Ascending aorta (tissue), 2 donors: ENCODE measurements at places on chromosomes 6 and 20. TPM values are rescaled to one million over a fixed set of nuclear protein-coding genes. Genes with fewer than 3 reads are reported as not detected.

GRCh38 chr6:128206610-128207426, 306.0 kb upstream of the THEMIS start:
- no peak overlapping the region for H3K27ac ChIP-seq
- H3K4me1 ChIP-seq: no peaks in the 10 kb centered on the region
- H3K4me3 ChIP-seq: no peak overlapping the region
- no peaks in the 10 kb centered on the region for H3K27me3 ChIP-seq

LY6G5C gene
- total RNA-seq: 0.96 TPM

DNA sequence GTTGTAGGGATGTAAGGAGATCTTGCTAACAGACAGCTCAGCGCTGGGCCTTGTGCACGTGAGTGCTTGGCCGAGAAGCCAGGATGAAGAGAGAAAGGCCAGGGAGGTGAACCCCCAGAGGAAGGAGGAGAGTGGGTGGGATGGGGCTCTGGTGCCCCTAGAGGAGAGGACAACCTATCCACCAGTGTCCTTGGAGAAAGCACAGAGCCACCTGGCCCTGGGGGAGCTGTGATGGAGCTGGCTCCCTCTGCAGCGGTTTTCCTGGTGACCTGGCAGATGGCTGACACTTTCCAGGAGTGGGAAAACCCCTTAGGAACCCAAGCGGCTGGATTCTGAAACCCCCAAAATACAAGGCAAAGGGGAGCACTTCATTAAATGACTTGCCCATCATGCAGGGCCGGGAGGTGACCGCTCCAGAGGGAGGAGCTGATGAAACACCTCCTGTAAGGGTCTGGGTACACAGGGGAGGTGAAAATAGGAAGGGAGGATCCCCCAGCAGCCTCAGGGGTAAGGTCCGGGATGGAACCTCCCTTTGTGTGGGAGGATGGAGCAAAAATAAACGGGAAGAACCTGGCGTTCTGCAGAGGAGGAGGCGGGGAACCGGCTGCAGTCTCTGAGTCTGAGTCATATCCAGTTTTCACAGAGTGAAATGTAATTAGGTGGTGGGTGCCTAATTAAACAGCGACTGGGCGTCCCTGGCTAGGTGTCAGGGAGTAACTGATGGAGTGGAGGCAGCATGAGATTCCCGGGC, 80.4 kb downstream of the SULF2 start:
- DNase-seq: no peak
- H3K4me3 ChIP-seq: no peak overlapping the region
- no peak overlapping the region for H3K27ac ChIP-seq
- peaks cover 8% of the 10 kb centered on the region for H3K36me3 ChIP-seq

- no peaks in the 10 kb centered on the region for H3K4me1 ChIP-seq
- no peak overlapping the region for H3K4me3 ChIP-seq
- H3K36me3 ChIP-seq: no peaks in the 10 kb centered on the region
- H3K27ac ChIP-seq: no peak overlapping the region
Measured at GRCh38 chr6:136404007-136404406, 114.4 kb upstream of the BCLAF1 start.

DNA sequence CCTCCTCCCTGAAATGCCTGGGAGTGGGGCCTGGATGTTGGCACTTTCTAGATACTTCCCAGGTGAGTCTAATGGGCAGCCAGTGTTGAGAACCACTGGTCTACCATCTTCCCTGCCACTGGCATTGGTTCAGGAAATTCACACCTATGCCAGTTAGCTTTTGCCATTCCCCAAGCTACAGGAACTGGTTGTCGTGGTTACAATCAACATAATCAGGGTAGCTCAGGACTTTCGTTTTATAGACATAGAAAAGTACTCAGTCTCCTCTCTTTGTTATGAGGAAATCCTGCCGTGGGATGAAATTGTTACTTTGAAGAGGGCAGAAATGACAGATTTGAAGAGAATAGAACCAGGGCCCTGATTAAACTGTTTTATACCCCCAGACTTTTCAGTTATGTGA, 127.9 kb upstream of the FOXO3 start:
- no peak for DNase-seq
- H3K27ac ChIP-seq: no peak overlapping the region
- no peaks in the 10 kb centered on the region for H3K4me1 ChIP-seq
- no peaks in the 10 kb centered on the region for H3K27me3 ChIP-seq
- no peaks in the 10 kb centered on the region for H3K36me3 ChIP-seq

GRCh38 chr6:133740816-133741215, 148.1 kb upstream of the TCF21 start:
- H3K4me3 ChIP-seq: no peak overlapping the region
- DNase-seq: no peak
- H3K27ac ChIP-seq: no peak overlapping the region

DNA sequence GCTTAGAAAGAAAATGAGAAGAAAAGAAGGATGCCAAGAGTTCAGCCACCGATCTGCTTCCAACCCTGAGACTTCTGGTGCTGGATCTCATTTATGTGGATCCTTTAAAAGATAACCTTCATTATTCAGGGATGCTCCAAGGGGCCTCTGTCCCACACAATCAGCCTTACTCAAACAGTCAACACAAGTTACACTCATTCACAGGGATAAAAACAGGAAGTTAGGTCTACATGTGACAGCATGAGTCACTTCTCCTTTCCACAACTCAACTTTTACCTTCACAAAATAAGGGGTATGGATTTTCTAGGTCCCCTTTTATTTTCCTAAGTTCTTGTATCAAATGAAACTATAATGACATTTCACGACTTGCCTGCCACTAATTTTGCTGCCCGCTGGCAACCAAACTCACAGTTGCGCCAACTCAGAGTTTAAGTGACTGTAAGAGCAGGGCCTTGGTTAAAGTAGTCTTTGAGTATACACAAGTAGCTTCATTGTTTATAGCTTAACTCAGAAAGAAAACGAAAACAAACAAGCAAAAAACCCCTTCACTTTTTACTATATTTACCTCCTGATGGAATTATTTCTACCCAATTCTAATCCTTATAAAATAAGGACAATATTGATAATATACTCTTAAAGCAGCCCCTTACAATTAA, 278.8 kb upstream of the RUNX2 start:
- H3K4me1 ChIP-seq: no peaks in the 10 kb centered on the region
- no peak for DNase-seq
- H3K4me3 ChIP-seq: no peak overlapping the region
- no peaks in the 10 kb centered on the region for H3K36me3 ChIP-seq

DNA sequence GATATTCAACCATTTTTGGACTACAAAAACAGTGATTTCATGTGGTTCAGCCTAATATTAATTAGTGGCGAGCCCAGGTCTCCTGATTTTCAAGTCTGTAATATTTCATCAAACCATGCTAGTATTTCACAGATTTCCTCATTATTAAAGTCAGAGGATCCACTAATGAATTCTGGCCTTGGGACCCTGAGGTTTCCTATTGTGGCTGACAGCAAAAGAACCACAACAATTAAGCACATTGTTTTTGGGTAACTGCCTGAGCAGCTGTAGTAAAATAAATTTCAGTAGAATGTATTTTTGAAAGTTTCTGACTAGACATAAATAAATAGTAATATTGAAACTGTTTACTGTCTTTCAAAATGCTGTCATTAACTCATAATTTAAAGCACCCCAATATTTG, 630.7 kb upstream of the MMS22L start:
- H3K4me3 ChIP-seq: no peak overlapping the region
- no peaks in the 10 kb centered on the region for H3K27me3 ChIP-seq
- H3K27ac ChIP-seq: no peak overlapping the region
- no peaks in the 10 kb centered on the region for H3K4me1 ChIP-seq

BPIFB1 gene
- total RNA-seq: not detected

BPIFB2 gene
- total RNA-seq: not detected

DNA sequence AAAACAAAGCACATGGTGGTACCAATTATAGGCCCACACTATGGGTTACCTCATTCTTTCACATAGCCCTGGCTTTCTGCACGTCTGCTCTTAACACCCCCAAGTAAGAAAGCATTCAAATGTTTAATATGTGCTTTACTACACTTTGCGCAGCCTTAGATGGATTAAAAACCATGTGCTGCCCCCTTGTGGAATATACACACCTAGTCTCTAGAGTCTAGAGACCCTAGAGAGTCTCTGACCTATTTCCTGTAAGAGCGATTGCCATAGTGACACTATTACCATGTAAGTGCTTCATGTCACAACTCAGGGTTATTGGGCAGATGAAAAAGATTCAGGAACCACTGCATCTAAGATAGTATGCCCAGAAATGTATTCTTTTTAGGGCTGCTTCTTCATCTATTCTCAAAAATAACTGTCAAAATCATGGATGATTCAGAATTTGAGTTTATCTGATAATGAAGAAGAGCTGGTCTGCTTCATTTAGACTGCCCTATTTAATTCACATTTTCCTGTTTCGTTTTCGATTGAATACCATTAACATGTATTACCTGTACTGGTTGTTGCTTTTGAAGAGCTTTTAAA, 186.3 kb downstream of the ADGB start:
- no peak overlapping the region for H3K27ac ChIP-seq
- no peaks in the 10 kb centered on the region for H3K4me1 ChIP-seq
- no peaks in the 10 kb centered on the region for H3K36me3 ChIP-seq

SCRT2 gene
- total RNA-seq: not detected

GRCh38 chr6:91717094-91717493, 1130.2 kb upstream of the MAP3K7 start:
- no peaks in the 10 kb centered on the region for H3K27me3 ChIP-seq
- no peaks in the 10 kb centered on the region for H3K36me3 ChIP-seq
- H3K27ac ChIP-seq: no peak overlapping the region
- H3K4me3 ChIP-seq: no peak overlapping the region
- DNase-seq: no peak

BANF2 gene
- not detected for total RNA-seq

DNA sequence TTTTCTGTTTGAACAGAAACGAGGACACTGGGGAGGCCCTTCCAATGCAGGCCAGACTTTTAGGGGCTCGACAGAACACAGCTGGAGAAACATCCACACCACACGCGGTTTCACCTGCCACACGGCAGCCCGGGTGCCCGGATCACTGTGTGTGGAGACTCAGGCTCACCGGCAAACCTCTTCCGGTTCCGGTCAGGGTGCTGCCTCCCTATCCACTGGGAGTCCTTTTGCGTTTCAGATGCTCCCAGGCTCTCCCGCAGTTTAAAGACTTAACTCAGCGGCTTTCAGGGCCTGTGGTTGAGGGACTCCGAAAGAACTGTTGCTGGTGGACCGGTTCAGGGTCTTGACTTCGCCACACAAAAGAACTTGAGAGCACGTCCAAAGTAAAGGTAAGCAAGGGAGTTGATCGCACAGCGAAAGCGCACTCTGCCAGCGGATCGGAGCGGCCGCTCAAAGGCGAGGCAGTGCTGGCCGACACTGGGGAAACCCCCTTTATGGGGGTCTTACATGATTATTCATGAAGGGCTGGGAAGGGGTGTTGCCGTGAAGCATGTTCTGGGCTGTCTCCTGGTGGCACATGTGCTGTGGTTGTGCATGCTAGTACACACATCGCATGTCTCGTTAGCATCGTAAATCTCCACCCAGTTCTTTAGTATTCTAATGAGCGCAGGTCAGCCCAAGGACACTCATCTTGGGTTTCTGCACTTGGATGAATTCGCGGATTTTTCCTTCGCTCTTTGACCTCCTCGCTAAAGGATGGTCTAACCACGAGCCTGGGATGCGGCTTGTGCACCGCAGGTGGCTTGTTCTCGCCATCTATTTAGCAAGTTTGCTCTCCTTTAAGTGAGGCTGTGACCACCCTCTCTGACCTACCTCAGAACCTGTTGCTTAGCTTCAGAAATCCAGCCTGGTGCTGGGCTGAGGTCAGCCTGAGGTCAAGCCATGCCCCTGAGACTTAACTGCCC, 180.3 kb downstream of the CDH26 start:
- H3K36me3 ChIP-seq: no peaks in the 10 kb centered on the region
- H3K27me3 ChIP-seq: no peaks in the 10 kb centered on the region
- no peak for DNase-seq
- no peak overlapping the region for H3K27ac ChIP-seq
- H3K4me1 ChIP-seq: no peaks in the 10 kb centered on the region

DNA sequence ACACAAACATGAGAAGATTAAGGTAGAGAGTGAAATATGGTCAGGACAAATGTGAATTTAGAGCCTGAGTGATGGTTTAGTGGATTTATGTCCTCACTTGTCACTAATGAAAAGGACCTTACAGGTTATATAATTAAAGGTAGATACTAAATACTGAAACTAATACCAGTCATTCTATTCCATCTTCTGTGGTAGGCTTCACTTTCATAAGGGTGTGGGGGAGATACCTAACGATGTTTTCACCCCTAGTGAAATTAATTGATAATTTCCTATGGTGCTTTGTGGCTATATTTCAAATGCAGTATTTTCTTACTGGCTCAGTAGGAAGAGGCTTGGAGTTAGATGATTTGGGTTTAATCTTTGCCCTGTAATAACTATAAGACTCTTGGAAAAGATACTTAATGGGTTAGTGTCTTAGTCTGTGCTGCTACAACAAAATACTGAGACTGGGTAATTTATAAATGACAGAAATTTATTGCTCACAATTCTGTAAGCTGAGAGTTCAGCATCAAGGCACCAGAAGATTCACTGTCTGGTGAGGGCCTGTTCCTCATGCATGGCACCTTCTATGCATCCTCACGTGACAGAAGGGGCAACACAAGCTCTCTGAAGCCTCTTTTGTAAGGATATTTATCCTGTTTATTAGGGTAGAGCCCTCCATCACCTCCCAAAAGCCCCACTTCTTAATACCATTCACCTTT, 21.3 kb downstream of the RNF217 start:
- H3K36me3 ChIP-seq: peaks cover 3% of the 10 kb centered on the region
- peaks cover 17% of the 10 kb centered on the region for H3K4me1 ChIP-seq
- no peaks in the 10 kb centered on the region for H3K27me3 ChIP-seq
- H3K27ac ChIP-seq: no peak overlapping the region
- DNase-seq: no peak

DNA sequence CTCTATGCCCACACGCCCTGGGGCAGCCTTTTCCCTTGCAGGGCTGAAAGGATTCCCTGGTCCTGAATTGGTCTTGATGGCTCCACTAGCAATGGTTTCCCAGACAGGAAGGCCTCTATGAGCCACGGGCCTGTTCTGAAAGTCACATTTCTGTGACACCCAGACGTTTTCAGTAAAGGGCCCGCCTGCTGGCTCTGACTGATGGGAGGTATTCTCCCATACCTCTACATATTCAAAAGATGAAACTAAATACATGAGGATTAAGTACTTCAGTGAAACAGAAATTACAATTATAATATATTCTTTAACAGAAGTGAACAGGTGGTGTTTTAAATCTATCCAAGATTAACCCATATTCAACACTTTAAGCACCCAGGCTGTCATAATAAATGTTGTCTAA, 629.8 kb downstream of the CDH26 start:
- no peaks in the 10 kb centered on the region for H3K4me1 ChIP-seq
- no peak overlapping the region for H3K27ac ChIP-seq
- H3K27me3 ChIP-seq: no peaks in the 10 kb centered on the region

PET117 gene
- 37.1 TPM for total RNA-seq

- H3K36me3 ChIP-seq: no peaks in the 10 kb centered on the region
- no peaks in the 10 kb centered on the region for H3K4me1 ChIP-seq
- H3K27me3 ChIP-seq: no peaks in the 10 kb centered on the region
- H3K27ac ChIP-seq: no peak overlapping the region
- DNase-seq: no peak
- H3K4me3 ChIP-seq: no peak overlapping the region
Measured at GRCh38 chr6:107965746-107966145, 7.7 kb upstream of the SEC63 start.

GRCh38 chr6:28517964-28518363, 2.4 kb upstream of the GPX6 start:
- H3K36me3 ChIP-seq: no peaks in the 10 kb centered on the region
- H3K27ac ChIP-seq: no peak overlapping the region
- H3K27me3 ChIP-seq: no peaks in the 10 kb centered on the region
- no peak overlapping the region for H3K4me3 ChIP-seq
- no peaks in the 10 kb centered on the region for H3K4me1 ChIP-seq

HLA-DOA gene
- total RNA-seq: 358 TPM
